ENCODE measurements at places on chromosomes 1 and 21. TPM values are rescaled to one million over a fixed set of nuclear protein-coding genes. Genes with fewer than 3 reads are reported as not detected.
A peak's percentile ranks its signal among the peaks of the same experiment; 100 is the strongest.

UBE2Q1 gene
- 122 TPM for total RNA-seq

MNDA gene
- not detected for total RNA-seq

GRCh38 chr1:201779351-201779880 lies 49.5 kb upstream of the IPO9 start:
- H3K27me3 ChIP-seq = peaks cover 8% of the 10 kb centered on the region
- H3K4me1 ChIP-seq = no peaks in the 10 kb centered on the region
- no peak overlapping the region for H3K4me3 ChIP-seq

GRCh38 chr1:108862017-108862610 lies 5.2 kb upstream of the AKNAD1 start:
- H3K27ac ChIP-seq = no peak overlapping the region
- peaks cover 10% of the 10 kb centered on the region for H3K4me1 ChIP-seq
- DNase-seq = no peak
- H3K4me3 ChIP-seq = no peak overlapping the region
- H3K36me3 ChIP-seq = no peaks in the 10 kb centered on the region

DNA sequence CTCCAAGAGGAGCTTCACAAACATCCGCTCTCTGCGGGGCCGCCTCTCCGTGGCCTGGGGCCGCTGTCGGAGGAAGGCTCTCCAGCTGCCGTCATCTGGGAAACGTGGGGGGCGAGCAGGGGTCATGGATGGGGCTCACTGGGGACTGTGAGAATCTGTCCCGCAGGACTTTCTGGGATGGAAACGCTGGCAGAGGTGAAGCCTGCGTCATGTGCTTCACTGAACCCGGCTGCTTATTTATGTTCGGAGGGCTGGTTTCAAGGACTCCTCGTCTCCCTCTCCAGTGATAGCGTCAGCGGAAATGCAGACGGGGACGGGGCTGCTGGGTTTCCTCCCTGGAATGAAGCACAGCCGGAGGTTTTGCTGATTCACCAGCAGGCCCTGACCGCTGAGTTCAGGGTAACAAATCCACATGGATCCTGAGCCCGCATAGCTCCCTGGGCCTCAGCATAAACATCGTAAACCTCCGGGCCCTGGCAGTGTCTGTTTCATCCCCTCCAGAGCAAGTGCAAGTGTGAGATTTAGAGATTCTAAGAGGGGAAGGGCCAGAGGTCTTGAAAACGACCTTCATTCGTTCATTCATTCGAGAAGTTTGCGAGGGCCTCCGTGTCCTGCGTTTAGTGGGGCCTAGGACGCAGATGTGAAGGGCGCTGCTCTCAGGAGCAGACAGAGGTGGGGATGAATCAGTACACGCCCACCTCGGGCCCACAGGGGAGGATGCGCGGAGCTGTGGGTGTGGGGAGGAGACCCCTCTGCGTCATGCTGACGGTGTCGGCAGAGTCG lies 7.0 kb upstream of the POFUT2 start:
- DNase-seq = peak; percentile 14
- no peak overlapping the region for H3K4me3 ChIP-seq
- H3K36me3 ChIP-seq = no peaks in the 10 kb centered on the region
- no peaks in the 10 kb centered on the region for H3K27me3 ChIP-seq
- H3K4me1 ChIP-seq = peaks cover 15% of the 10 kb centered on the region

DNA sequence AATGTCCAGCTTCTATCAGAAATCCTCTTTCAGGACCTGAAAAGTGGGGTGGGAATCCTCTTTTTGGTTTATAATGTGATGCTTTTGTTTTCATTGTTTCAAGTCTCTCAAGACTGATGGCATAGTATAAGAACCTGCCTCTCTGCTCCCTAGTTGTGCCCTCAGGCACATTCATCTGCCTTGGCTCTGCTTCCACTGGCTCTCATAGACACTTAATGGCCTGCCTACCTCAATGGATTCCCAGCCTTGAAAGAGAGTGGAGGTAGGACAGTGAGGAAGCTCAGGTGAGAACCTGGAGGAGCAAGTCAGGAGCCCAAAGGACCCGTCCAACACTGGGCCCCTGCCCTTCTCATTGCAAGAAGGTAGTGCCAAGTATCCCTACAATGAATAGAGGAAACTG lies 4.8 kb downstream of the TTLL7 start:
- DNase-seq = no peak
- H3K4me3 ChIP-seq = no peak overlapping the region
- no peak overlapping the region for H3K27ac ChIP-seq
- H3K36me3 ChIP-seq = no peaks in the 10 kb centered on the region

DNA sequence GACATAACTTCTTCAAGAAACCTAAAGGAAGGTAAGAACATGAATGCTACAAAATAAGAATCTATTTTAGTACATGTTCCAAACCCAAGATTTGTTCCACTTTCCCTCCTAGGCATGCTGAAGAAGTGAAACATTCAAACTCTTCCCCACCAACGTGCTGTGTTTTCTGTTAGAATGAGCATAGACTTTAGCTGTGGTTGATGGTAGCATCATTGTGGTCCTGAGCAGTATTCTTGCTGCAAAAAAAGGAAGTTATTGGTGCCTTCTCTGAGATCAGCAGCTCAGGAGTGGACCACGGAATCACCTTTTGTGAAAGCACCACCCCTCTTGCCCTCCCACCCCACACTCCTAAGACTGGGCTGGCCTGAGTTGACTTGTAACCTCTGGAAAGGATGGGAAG lies 100.4 kb upstream of the POGK start:
- H3K36me3 ChIP-seq = no peaks in the 10 kb centered on the region
- no peak for DNase-seq
- no peak overlapping the region for H3K4me3 ChIP-seq
- no peaks in the 10 kb centered on the region for H3K4me1 ChIP-seq
- H3K27ac ChIP-seq = no peak overlapping the region
- H3K27me3 ChIP-seq = no peaks in the 10 kb centered on the region

GRCh38 chr1:89433421-89433820 lies 69.6 kb downstream of the GBP6 start:
- H3K4me3 ChIP-seq = no peak overlapping the region
- peaks cover 3% of the 10 kb centered on the region for H3K36me3 ChIP-seq
- DNase-seq = no peak
- peaks cover 3% of the 10 kb centered on the region for H3K4me1 ChIP-seq
- no peak overlapping the region for H3K27ac ChIP-seq
- no peaks in the 10 kb centered on the region for H3K27me3 ChIP-seq

LCE2B gene
- total RNA-seq = not detected

CLCA4 gene
- not detected for total RNA-seq

FAM72C gene
- total RNA-seq = 19.8 TPM

DNA sequence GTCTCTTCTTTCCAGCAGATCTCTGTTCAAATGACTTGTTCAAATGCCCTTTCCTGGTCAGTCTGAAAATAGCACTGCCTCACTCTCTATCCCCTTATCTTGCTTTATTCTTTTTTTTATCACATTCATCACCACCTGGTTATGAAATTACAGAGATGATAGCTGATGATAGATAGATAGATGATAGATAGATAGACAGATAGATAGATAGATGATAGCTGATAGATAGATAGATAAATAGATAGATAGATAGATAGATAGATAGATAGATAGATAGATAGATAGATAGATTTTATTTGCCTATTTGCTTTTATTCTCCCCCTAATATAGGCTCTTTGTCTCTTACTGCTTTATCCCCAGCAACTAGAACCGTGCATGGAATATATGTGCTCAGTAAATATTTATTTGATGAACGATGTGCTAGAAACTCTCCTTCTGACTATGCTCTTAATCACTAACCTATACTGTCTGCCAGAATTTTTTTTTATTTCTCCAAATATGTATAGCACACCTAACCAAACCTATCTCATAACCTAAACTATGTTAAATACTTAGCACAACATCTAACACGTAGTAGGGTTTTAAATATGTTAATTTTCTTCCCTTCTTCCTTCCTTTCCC lies 372.8 kb upstream of the DUSP10 start:
- no peaks in the 10 kb centered on the region for H3K36me3 ChIP-seq
- H3K4me3 ChIP-seq = no peak overlapping the region
- H3K27me3 ChIP-seq = no peaks in the 10 kb centered on the region
- no peaks in the 10 kb centered on the region for H3K4me1 ChIP-seq

- peaks cover 1% of the 10 kb centered on the region for H3K27me3 ChIP-seq
- no peaks in the 10 kb centered on the region for H3K4me1 ChIP-seq
- H3K4me3 ChIP-seq = no peak overlapping the region
- DNase-seq = no peak
Observed at GRCh38 chr21:31943561-31943960, 70.7 kb downstream of the HUNK start.
